ENCODE measurements at places on chromosomes 6 and 20. TPM values are rescaled to one million over a fixed set of nuclear protein-coding genes. Genes with fewer than 3 reads are reported as not detected.

Gene PLCB1
- 20.6 TPM for total RNA-seq

DNA sequence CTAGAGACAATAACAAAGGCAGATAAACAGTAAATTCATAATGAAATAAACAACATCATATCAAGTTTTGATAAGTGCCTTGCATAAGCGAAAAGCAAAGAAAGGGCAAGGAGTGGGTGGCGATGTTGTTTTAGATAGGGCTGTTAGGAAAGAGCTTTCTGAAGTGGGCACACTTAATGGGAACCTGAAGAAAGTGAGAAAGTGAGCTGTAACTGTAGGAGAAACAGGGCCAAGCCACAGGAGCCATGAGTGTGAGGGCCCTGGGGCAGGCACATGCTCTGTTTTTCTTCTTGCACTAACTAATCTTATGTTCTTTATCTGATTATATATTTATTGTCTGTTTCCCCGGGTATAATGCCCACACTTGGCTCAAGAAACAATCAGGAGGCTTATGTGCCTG lies 193.4 kb upstream of the SUPT3H start:
- no peaks in the 10 kb centered on the region for H3K27me3 ChIP-seq
- H3K27ac ChIP-seq: no peak overlapping the region
- no peak for DNase-seq
- H3K4me1 ChIP-seq: no peaks in the 10 kb centered on the region

DNA sequence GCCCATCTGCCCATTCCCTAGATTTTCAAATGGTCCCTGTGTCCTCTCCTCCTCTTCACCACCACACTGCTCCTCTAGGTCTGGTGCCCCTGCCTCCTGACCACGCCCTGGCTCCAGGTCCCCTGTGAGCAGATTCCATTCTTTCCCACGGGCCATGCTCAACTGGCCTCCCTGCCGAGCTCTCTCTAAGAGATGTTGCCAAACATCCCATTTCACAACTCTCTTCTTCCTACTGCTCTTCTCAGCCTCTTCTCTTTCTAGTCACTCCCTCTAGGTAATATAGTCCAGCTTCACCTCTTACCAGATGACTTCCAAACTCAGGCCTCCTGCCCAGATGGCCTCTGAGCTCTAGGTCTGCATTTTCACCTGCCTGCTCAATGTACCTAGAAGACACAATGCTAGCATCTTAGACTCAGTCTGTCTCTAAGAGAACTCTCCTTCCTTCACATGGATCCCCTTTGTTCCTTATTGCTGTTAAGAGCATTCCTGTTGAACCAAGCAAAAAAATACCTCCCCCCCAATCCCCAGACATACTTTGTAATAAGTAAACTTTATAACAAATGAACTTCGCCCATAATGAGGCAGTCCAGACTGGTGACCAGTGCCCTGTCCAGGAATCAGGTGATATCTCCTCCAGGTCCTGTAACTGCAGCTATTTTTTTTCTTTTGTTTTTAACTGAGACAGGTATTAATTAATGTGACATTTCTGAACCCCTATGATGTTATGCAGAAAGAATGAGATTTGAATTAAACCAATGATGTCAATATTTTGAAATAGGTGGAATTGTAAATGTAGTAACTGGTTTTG lies 79.0 kb downstream of the LYRM4 start:
- no peak overlapping the region for H3K27ac ChIP-seq
- H3K4me1 ChIP-seq: no peaks in the 10 kb centered on the region
- H3K4me3 ChIP-seq: no peak overlapping the region
- H3K36me3 ChIP-seq: no peaks in the 10 kb centered on the region
- DNase-seq: no peak

DNA sequence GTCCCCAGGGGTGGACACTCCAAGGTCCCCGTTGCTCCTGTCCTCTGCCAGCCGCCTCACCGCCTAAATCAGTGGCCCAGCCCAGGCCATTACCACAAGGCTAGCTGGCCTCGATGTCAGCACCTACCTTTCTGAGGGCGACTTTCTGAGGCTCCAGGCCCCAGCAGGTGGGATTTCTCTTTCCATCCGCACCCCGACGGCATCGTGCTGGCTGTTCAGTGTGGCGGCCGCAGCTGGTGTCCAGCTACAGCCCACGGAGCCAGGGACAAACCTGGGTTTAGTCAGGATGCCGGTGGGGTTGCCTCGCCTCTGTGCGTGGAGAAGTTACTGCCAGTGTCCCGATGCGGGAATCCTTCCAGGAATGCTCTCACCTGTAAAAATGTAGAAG lies 60.8 kb downstream of the ERMARD start:
- H3K36me3 ChIP-seq: no peaks in the 10 kb centered on the region
- H3K27me3 ChIP-seq: no peaks in the 10 kb centered on the region
- no peak overlapping the region for H3K4me3 ChIP-seq
- H3K27ac ChIP-seq: no peak overlapping the region
- no peak for DNase-seq

Gene OTOR
- total RNA-seq: not detected

Gene CNPY3
- total RNA-seq: 67.0 TPM

Gene KIF6
- total RNA-seq: 0.87 TPM

Gene PTCRA
- total RNA-seq: not detected

DNA sequence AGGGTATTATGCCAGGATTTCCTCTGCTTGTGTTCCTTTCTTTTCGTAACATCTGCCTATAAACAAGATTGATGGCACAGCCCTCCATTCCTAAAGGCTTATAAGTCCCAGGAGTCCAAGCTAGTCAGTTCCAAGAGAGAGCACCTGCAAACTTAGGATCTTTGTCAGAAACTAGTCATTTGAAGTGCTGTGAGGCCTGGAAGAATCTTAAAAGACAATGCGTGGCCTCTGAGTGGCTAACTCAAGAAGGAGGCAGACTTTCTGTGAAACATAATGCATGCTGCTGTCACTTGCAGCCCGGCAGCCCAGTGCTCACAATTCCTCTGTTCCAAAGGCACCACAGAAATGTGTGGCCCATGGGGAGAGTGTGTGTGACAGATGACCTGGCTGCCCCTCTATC lies 135.0 kb upstream of the SUPT3H start:
- H3K27me3 ChIP-seq: no peaks in the 10 kb centered on the region
- H3K4me3 ChIP-seq: no peak overlapping the region
- H3K27ac ChIP-seq: no peak overlapping the region

Gene PKIB
- total RNA-seq: 170 TPM

Gene ARG1
- not detected for total RNA-seq

Gene MDFI
- 41.5 TPM for total RNA-seq

Gene TDRD6
- total RNA-seq: 0.14 TPM

GRCh38 chr6:24927985-24928745 lies 7.6 kb downstream of the RIPOR2 start:
- H3K4me1 ChIP-seq: peaks cover 61% of the 10 kb centered on the region
- H3K27me3 ChIP-seq: no peaks in the 10 kb centered on the region
- H3K36me3 ChIP-seq: no peaks in the 10 kb centered on the region
- H3K27ac ChIP-seq: no peak overlapping the region
- no peak overlapping the region for H3K4me3 ChIP-seq

Gene TEAD3
- 26.5 TPM for total RNA-seq

GRCh38 chr6:46412662-46413061 lies 78.6 kb downstream of the RCAN2 start:
- no peak overlapping the region for H3K27ac ChIP-seq
- H3K36me3 ChIP-seq: no peaks in the 10 kb centered on the region
- no peaks in the 10 kb centered on the region for H3K27me3 ChIP-seq
- H3K4me3 ChIP-seq: no peak overlapping the region

DNA sequence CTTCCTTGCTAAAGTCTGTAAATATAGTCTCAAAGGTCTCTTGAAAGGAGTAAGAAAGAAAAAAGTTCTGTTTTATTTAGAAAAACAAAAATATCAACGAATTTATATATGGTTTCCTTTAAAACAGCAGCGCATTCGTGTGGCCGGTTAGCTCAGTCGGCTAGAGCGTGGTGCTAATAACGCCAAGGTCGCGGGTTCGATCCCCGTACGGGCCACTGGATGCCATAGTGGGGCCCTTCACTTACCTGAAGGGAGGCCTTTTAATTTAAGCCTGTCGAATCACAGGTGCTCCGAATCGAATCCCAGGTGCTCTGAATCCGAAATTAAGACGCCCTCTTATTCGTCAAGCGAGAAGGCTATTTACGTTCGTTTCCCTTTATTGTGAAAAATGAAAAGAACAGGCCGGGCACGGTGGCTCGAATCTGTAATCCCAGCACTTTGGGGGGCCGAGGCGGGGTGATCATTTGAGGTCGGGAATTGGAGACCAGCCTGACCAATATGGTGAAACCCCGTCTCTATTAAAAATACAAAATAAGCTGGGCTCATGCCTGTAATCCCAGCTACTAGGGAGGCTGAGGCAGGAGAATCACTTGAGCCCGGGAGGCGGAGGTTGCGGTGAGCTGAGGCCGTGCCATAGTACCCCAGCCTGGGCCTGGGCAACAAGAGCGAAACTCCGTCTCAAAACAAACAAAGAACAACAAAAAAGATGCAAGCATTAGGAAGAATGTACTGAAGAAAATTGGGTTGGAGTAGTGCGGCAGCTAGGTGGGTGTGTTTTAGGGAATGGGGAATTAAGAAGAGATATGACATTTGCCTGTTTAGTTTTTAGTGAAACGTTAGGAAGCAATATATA lies 195.8 kb upstream of the ZNF184 start:
- H3K4me1 ChIP-seq: peaks cover 10% of the 10 kb centered on the region
- no peak overlapping the region for H3K27ac ChIP-seq
- peaks cover 43% of the 10 kb centered on the region for H3K27me3 ChIP-seq
- peak overlapping the region; percentile 71 for H3K4me3 ChIP-seq
- no peaks in the 10 kb centered on the region for H3K36me3 ChIP-seq
- DNase-seq: peak; percentile 88

DNA sequence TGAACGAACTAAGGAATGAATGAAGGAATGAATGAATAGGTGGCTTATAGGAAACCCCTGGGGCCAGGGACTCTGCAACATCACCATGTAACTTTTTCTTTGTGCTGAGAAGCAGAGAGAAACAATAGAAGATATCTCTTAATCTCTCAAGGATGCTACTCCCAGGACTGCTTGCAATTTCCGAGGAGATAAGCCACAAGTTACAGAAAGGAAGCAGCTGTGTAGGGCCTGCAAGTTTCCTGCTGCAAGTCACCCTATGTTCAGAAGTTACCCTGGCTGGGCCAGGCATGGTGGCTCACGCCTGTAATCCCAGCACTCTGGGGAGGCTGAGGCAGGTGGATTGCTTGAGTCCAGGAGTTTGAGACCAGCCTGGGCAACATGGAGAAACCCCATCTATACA lies 7.3 kb upstream of the MAVS start:
- H3K27ac ChIP-seq: no peak overlapping the region
- no peak for DNase-seq
- no peaks in the 10 kb centered on the region for H3K36me3 ChIP-seq
- no peak overlapping the region for H3K4me3 ChIP-seq
- no peaks in the 10 kb centered on the region for H3K27me3 ChIP-seq
